Stimulated activated CD4-positive, alpha-beta T cell treated with anti-CD3 and anti-CD28 coated beads, Interleukin-15, amount 100 ng/mL, for 1 hour (primary cell): ENCODE measurements at places on chromosomes 7 and 10.

DNA sequence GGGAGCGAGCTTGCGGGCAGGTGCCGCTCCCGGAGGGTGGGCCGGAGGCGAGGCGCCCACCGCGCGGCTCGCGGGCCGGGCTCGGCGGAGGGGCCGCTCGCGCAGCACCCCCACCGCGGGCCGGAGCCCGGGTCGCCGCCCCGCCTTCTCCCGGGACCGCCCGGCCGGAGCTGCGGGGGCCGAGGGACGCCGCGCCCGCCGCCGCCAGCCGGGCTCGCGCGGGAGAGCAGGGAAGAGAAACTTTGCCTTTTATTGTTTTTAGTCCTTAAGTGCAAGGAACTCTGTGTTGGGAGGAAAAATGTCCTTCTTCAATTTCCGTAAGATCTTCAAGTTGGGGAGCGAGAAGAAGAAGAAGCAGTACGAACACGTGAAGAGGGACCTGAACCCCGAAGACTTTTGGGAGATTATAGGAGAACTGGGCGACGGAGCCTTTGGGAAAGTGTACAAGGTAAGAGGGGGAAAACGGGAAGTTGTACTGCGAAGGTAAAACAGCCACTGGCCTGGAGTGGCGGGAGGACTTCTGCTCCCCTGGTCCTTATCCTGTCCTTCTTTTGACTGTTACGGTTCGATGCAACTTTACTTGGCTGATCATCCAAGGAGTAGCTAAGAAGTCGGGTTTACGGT, 620 bp downstream of the SLK start:
- no peak for DNase-seq

GRCh38 chr7:155754165-155754564, 58.1 kb downstream of the SHH start:
- DNase-seq, result no peak

GRCh38 chr10:11017570-11018431, at the start of gene CELF2:
CELF2 (plus strand) TSS chr10:11017872; CDS start chr10:11018090, 218 bp downstream.
- DNase-seq, result peak; percentile 47

DNA sequence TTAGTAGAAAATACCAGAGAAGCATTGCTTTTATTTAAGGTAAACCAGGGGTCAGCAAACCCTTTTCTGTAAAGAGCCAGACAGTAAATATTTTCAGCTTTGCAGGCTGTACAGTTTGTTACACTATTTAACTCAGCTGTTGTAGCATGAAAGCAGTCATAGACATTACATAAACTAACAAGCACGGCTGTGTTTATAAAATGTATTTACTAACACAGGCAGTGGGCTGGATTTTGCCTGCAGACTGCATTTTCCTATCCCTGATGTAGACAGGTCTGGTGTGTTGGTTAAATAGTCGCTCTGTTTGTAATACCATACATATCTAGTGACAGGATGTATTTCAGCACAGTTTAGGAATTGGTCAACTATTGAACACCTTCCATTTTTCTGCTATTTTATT, 129.3 kb downstream of the ST7 start:
- no peak for DNase-seq

GRCh38 chr10:26627324-26627723, 70.2 kb upstream of the PDSS1 start:
- DNase-seq, result no peak

GRCh38 chr10:3625959-3626751, 158.9 kb downstream of the KLF6 start:
- no peak for DNase-seq

DNA sequence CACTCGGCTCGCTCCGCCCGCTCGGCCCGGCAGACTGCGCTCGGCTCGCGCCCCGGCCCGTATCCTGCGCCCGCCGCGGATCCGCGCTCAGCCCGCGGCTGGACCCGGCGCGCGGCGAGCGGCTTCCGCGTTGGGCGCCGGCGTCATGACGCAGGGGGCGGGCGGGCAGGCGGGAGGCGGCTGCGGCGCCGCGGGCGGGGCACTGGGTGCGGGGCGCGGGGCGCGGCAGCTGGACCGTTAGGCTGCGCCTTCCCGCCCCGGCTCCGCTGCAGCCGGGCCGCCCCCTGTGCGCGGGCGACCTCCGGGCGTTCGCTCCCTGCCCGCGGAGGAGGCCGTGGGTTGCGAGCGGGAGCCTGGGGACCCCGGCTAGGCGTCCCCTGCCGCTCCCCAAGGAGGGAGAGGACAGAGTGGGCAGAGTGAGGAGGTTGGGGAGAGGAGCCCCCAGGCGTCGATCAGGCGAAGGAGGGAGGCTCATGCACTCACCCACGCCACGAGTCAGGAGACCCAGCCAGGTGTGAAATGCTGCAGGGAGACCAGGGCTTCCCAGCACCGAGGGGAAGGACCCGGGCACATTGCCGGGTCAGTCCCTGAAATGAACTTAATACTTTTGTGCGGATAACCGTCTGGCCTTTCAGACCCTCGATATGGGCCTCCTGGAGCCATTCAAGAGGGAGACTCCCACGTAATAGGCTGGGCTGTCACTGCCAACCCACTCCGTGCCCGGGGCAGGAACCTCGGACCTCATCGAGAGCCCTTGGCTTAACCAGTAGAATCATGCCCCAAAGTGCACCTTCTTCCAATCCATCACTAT, at the start of gene PIP4K2A:
PIP4K2A (minus strand) TSS at position 100 of the 811 bp plus-strand sequence. CDS start 252 bp downstream, outside the sequence.
- peak; percentile 73 for DNase-seq

DNA sequence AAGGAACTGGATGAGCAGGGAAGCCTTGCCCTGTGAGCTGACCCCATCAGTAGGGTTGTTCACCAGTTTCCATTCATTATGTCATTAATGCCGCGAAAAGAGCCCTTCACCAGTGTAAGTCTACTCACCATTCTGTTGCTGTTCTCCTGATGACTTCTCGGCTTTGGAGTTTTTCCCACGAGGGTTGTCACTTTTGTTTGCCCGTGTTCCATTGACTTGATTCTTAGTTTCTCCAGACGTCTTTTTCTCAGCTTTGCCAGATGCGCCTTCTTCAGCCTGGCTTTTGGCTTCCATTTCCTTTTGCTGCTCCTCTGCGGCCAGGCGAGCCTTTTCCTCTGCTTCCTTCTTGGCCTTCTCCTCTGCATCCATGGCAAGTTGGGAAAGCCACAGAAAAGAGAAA, 128.8 kb downstream of the PPP1R17 start:
- no peak for DNase-seq

- DNase-seq, result no peak
Observed at GRCh38 chr7:20557116-20557515, 58.4 kb upstream of the ABCB5 start.

DNA sequence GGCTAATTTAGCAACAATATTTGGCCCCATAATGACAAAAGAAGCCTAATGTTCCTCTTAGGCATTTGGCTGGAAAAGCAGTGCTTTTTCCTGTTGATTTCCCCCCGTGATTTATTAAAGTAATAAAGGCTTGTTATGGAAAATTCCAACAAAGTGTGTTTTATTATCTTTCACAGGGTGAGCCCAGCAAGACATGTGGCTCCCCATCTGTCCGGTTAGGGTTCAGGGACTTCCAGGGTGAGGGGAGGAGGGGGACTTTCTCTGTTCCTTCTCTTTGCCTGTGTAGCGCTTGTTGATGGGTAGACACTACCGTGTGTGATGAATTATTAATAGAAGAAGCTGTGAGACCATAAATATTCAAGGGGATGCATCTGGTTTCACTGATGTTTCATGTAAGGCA, 39.0 kb downstream of the HTR5A start:
- no peak for DNase-seq

DNA sequence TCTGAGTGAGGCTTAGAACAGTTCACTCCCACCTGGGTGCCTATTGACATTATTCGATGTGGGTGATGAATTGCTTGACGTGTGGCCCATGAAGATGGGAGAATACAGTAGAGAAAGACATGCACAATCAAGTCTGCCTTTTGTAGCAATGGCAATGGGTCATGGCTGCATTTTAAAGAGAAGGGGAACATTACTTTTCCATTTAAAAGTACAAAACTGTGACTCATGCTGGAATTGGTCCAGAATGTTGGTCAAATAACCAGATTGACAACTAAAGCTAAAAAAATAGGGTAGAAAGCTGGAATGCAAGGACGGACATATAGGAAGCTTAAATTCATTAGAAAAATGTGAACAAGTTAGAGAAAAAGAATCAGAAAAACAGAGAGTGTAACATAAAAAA, 104.1 kb upstream of the SLC25A13 start:
- DNase-seq, result no peak

DNA sequence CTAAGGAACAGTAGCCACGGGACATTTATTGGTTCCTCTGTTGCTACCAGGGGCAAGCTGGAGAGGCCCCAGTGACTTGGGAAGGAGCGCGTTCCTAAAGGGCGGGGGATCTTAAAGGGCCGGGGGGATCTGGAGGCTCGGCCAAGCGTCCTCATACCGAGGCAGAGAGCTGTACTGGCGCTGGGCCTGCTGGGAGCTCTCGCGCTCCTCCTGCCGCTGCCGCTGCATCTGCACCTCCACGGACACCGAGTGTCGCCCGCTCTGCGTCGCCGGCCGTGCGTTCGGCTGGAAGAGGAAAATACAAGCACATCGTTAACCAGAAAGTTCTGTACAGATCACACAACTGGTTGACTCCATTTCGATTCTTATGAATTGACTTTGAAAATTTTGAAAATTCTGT, 695.6 kb downstream of the PARD3 start:
- DNase-seq, result no peak

- DNase-seq, result no peak
Observed at GRCh38 chr10:95655571-95656290, 780 bp downstream of the ALDH18A1 start.

- DNase-seq, result no peak
Observed at GRCh38 chr10:6195376-6195775, 7.4 kb upstream of the PFKFB3 start.

GRCh38 chr10:104540181-104540580, 100.9 kb upstream of the SORCS3 start:
- DNase-seq, result no peak

DNA sequence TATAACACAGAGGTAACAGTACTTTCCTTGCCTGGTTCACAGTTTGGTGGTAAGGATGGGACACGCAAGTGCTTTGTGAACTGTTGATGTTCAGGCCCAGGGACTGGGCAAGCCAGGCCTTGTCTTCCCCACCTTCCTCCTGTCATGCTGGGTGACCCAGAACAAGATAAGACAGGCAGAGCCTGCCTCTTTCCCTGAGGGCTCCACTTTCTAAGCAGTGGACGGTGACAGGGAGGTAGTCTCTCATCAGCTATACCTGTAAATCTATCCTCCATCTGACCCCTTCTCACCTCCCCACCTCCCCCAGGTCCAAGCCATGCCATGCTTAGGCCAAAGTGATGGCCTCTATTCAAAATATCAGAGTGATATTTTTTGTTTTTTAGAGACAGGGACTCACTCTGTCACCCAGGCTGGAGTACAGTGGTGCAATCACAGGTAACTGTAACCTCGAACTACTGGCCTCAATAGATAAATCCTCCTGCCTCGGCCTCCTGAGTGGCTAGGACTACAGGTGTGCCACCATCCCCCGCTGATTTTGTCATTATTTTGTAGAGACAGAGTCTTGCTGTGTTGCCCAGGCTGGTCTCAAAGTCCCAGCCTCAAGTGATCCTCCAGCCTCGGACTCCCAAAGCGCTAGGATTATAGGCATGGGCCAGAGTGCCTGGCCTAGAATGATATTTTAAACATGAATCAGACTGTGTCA, 42.8 kb downstream of the PDLIM1 start:
- no peak for DNase-seq

DNA sequence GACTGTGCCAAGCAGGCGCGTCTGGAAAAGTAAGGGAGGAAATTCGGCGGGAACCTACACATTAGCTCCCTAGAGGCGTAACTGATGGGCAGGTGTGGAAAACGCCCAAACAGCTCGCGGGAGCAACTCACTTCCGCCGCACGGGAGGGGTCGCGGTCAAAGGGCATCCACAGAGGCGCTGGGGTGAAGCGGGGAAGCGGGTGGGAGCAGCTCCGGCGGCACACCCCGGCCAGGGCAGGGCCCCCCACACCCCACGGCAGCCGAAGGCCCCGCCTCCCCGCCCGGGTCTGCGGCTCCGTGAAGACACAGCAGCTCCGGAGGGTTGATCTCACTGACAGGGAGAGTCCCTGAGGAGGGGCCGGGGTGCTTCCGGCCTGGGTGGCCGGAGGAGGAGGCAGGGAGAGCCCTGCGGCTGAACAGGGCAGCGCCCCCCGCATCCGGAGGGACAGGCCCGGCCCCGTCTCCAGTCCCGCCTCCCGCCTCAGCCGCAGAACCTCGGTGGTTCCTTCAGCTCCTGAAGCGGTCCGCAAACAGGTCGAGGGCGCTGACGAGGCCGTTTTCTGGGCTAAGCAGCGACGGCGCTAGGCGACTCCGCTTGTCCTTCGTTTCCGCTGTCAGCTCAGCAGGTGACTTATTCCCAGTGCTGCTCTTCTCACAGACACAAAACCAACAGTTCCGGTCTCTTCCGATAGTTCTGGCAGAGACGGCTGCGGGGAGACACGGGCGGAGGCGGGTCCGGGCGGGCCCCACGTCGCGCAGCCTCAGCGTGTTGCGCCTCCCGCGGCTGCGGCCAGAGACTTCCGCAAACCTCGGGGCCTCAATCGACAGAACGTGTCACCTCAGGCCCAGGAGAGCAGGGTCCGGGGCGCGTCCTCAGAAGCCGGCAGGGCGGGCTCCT, 276.1 kb downstream of the DNAJB6 start:
- DNase-seq, result peak; percentile 23

DNA sequence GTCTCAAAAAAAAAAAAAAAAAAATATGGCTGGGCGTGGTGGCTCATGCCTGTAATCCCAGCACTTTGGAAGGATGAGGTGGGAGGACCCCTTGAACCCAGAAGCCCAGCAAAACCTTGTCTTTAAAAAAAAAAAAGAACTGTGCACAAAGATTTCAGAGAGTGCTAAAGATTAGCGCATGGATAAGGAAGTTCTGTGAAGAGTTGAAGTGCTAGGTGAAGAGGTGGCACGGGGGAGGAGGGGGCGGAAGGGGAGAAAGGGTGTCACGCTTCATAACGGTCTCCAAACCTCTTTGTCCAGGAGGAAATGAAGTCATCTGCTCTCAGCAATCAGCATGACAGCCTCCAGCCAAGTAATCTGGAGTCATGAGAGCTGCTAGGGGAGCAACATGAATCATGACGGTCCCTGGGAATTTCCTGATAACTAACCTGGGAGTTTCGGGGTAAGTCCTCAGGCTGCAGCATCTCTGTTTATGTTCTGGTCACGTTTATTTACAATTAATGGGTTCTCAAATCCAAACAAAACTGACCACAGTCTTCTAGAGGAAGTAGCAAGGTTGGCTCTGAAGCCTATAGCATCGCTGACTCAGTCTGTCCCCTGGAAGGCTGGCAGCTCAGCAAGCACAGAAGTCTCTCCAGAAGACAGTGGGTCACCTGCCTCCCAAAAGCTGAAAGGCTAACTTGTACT, 1.9 kb upstream of the PLAU start:
- DNase-seq, result peak; percentile 39

GRCh38 chr10:112827951-112828350, 122.1 kb upstream of the TCF7L2 start:
- DNase-seq, result no peak

GRCh38 chr7:108419961-108420908, 36.0 kb downstream of the NRCAM start:
- DNase-seq, result no peak

- no peak for DNase-seq
Observed at GRCh38 chr7:115013886-115014285, 92.0 kb downstream of the MDFIC start.

- no peak for DNase-seq
Observed at GRCh38 chr10:123864923-123865322, 26.7 kb downstream of the CPXM2 start.
